ENCODE measurements at places on chromosomes 16 and 17.

DNA sequence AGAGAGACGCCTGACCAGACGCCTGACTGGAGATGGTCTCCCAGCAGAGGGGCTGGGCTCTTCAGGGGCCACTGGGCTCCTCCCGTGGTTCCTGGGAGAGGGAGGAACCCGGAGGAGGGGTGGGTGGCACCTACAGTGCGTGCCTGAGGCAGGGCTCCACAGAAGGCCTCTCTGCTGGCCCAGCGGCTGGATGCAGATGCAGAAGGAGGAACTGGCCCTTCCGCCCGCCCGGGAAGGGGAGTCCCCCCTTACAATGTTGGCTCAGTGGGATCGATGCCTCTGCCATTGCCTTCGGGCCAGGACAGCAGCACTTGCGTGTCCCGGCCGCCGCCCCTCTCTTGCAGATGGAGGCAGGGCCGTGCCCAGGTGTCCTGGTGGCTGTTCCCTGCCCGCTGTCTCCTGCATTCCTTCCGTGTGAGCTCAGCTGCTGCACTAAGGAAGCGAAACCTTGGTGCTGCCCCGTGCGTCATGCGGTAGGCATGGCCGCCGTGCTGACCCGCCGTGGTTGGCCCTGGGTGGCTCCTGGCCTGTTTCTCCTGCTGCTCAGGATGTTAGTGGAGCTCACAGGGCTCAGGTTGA is 15.1 kb downstream of the BAIAP2 start:
- no peak for DNase-seq

DNA sequence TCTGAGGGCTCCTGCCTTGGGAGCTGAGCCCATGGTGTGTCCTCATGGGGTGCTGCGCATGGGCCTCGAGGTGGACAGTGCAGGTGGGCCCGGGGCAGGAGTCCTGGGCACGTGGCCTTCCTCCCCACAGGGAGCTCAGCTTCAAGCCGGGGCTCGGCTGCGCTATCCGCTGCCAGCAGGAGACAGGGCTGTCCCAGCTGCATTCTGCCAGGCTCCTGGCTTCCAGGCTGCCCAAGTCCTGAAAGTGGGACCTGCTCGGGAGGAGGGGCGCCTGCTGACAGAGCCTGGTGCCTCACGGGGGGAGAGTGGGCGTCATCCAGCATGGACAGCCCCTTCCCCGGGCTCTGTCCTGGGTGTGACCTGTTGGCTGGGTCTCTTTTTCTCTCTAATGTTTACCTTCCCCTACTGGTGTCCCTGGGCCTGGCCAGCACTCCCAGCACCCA is 7.1 kb downstream of the TRAF7 start:
- DNase-seq: no peak

DNA sequence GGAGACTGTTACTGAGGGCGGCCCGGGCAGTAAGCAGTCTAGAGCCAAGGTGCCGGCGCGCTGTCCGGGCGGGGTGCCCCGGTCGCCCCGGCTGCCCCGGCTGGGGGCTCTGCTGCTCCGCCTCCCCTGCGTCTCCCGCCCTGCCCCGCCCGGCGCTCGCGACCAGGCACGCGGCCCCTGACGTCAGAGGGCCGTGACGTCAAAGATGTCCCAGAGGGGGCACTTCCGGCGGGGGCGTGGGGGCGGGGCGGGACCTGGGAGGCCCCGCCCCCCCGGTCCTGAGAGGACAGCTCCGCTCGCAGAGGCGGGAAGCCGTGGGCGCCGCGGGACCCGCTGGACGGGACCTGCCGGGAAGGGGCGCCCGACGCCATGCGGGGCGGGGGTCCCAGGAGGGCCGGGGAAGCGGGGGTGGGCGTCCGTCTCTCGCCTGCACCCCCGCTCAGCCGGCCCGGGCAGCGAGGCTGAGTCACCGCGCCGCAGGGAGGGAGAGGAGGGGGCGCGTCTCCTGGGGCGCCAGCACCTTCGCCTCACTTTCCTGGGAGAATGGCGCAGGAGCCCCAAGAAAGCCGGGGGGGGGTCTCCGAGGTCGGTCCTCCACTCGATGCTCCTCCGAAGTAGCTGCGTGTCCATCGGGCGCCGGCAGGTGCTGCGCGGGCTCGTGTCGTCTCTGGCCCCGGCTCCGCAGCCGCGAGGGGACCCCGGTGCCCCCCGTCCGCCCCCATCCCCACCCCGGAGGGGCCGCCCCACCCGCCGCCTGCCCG is 4.4 kb upstream of the HIC1 start:
- peak; percentile 52 for DNase-seq

- no peak for DNase-seq
Measured at GRCh38 chr17:17816240-17816814, 20.5 kb downstream of the SREBF1 start.

DNA sequence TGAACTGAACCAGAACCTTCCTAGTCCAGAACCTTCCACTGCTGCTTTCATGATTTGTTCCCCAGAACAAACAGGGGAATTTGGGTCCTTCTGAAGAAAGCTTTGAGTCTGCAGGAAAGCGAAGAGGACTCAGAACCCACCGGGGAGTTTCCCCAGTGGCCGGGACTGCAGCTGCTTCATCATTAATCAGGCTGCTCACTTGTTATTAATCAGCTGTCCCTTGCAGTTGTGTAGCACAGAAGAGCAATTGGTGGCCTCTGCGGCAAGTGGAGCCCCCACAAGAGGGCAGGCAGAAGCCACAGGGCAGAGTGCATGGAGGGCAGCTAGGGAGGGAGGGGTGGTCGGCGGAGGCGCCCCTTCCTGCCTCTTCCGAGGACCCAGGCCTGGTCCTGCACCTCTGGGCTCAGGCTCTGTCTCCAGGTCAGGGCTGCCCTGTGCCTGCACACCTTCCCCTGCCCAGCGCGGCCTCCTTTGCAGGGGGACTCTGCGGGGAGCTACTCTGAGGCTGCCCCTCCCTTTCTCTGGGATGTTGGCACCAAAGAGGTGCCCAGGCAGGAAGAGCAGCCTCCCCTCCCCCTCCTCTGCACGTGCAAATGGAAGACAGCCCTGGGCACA is 6.9 kb downstream of the CCL17 start:
- DNase-seq: no peak

DNA sequence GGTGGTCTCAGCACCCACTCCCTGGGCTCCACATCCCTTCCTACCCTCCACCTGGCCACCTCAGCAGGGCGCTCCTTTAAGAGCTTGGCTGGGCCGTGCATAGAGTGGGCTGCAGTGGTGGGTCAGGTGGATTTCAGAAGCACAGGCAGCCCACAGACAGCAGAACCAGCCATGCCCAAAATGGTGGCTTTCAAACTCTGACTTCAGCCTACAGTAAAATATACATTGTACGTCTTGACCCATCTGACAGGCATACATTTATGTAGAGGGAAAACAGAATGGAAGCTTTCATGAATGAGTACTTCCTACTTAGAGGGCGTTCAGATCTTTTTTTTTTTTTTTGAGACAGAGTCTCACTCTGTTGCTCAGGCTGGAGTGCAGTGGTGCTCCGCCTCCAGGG is 26.0 kb upstream of the LASP1NB start:
- no peak for DNase-seq

- no peak for DNase-seq
Measured at GRCh38 chr16:64238571-64238970, 883.3 kb downstream of the CDH11 start.

DNA sequence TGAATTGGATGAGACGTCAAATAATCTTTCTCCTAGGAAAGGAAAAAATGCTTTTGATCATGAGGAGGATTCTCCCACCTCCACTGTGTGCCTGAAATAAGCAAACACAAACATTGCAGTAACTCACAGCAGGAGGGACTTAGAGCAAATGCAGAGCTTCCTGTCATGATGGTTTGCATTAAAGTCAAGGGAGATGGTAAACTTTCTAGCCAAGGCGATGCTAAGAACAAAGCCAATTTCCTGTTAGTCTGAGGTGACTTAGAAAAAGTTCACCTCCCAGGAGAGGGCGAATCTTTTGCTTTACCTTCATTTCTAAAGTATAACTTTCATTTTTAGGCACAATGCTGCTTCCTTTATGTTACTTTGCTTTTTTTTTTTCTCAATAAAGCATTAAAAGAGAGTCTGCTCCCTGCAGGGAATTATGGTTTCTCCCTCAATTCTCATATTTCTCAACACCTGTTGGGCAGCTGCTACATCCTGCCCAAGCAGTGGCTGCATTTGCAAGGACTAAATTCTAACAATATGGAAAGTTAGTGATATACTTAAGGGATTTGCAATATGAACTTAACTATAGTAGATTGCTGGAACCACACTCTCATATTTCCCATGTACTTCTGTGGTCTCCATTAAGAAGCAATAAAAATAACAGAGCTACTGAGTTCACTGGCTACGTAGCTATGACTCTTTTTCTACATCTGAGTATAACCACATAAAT is 175.6 kb downstream of the PCTP start:
- DNase-seq: no peak

- DNase-seq: no peak
Measured at GRCh38 chr16:79247386-79247785, 353.2 kb downstream of the MAF start.

Data from stimulated activated CD8-positive, alpha-beta memory T cell treated with anti-CD3 and anti-CD28 coated beads, Interleukin-2, amount 100 ng/mL, for 1 hour (primary cell).